ENCODE measurements at places on chromosomes 3 and 15.

- peak; percentile 51 for DNase-seq
Observed at GRCh38 chr15:91632176-91632575, 221.3 kb upstream of the SLCO3A1 start.

- no peak for DNase-seq
Observed at GRCh38 chr15:72078887-72079286, 39.1 kb downstream of the MYO9A start.

DNA sequence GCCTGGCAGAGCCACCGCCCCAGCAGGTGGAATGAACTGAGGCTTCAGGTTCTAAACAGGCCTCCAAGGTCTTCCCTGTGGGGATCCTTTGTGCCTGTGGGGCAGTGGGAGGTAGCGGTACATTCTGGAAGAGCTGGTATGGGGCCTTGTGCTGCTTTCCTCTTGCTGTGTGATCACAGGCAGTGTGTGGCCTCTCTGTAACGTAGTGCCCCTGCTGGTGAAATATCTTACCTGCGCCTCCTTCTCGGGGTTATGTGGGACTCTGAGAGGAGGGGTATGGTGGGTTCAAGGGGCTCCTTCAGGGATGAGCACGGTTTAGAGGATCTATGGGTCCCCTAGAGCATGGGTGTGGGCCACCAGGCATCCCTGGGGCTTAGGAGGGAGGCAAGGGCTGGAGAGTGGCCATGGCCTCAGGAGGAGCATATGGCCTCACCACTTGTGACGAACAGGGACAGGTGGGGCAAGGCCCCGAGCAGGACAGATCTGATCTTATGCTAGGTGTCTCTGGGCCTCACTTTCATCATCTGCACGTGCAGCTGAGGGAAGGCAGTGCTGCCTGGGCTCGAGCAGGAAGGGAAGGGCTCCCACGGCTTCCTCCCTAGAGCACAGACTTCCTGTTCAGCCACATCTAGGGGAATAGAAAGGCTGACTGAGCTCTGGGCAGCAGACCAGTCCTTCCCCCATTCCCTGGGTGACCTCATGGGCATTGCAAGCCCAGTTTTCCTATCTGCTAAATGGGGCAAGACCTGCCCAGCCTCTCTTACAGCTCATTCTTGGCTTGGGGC lies 1.9 kb upstream of the ALS2CL start:
- no peak for DNase-seq

DNA sequence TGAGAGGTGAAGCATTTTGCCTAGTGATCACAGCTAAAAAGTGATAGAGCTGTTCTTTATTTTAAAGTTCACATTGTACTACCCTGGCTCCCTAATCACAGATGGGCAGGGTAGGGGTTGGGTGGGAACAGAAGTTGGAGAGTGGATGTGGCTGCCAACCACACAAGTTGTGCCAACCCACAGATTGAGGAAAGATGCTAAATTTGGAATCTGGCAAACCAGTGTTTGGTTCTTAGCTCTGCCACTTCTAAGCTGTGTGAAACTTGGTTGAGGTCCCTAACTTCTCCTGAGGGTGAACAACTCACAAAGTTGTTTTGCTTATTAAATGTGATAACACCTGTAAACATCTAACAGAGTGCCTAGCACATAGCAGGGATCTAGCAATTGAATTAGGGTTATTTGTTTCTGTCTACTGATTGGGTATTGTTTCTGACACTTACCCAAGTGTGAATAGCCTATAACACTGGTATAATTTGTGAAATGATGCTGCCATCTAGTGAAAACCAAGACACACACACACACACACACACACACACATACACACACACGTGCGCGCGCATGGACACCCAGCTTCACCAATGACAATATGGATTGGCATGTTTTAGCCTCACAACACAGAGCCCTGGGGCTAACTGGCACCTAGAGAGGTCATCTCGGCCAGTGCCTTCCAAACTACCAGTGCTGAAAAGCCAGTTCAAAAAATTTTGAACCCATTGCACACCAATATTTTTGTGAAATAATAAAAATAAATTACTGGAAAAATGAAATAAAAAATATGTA lies 25.3 kb downstream of the ADGRG7 start:
- DNase-seq: no peak

DNA sequence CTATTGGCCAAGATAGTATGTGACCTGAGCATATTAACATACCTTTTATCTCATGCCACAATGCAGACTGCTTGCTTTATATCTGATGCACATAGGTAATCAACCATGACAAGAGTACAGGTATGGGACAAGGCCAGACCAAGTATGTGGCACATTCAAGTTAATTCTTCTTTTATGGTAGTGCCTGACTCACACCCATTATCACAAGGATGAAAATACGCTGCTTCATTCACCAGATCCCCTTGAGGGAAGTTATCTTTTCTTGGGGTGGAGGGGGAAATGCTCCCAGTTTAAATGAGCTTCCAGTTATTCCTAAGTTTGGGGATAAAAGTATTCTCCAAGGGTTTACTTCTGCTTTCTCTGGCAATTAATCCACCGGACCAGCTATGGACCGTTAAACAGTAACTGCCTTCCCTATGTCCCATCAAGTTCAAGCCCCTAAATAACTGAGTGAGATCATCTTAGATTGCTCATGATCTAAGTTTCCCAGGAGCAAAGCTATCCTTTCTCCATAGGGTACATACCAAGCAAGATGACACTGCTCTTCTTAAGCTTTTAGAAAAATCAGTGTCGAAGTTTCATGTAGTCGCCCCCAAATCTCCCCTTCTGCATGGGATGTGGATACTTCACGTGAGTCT lies 1.9 kb downstream of the COL8A1 start:
- no peak for DNase-seq

- no peak for DNase-seq
Observed at GRCh38 chr15:39156166-39156565, 424.7 kb upstream of the THBS1 start.

GRCh38 chr3:172125963-172126457 lies 86.6 kb downstream of the FNDC3B start:
- DNase-seq: no peak

DNA sequence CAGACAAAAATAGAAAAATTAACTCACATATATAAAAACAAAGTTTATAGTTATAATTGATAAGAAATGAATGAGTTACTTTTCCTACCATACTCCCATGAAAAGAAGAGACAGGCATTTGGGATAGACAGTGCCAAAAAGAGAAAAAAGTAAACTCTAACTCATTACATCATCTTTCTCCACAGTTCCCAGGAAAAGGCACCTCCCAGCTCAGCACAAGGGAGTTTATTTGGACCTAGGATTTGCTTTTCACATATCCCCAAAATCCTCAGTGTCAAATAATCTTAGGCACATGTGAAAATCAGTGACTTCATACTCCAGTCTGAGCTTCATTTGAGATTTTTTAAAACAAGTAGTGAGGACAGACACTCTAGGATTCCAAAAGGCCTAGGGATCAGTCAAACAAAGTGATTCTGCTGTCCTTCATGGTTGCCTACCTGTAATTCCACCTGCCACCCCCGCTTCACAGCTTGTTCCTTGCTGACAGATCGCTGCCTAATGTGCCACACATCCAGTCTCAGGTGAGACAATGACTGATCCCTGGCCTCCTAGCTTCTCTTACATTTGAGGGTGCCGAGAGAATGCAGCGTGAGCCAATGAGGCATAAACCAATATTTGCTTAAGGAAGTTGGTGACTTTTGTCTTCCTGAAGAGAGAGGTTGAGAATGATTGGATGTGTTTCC lies 573.7 kb downstream of the TBL1XR1 start:
- DNase-seq: no peak

DNA sequence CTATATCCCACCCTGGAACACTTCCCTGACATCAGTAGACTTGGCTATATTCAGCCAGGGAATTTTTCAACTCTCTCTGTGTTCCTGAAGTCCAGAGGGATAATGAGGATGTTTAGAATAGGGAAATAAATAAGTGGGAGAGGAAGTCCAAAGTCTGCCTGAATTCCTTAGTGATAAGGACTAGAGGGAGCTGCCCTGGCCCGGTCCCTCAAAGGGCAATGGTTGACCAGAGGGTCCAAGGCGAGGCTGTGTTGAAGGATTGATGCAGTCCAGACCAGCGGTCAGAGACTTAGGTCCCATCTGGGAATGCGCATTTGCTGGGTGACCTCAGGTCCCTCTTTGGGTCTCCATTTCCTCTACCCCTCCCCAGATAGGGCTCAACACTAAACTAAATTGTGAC lies 7.9 kb downstream of the VIPR1 start:
- DNase-seq: no peak

GRCh38 chr3:118863731-118864322 lies 170.8 kb downstream of the IGSF11 start:
- DNase-seq: no peak

DNA sequence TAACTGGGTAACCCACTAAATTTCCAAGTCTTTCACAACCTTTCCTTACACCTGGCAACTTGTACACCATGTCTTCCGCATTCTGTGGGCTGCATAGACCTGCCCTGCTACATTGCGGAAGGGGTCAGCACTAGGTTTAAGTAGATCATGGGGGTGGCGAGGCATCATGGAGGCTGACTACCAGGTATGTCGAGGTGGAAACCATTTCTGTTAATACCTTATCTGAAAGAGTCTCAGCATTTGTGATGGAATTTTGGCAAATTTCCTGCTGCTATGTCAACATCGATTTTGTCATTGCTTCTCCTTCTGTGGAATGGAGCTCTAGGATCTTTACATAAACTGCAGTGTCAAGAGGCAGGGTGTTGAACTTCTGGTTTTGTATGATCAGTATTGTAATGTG lies 187.2 kb downstream of the GHSR start:
- no peak for DNase-seq

- peak; percentile 15 for DNase-seq
Observed at GRCh38 chr3:187679638-187680396, 9.6 kb upstream of the SST start.

DNA sequence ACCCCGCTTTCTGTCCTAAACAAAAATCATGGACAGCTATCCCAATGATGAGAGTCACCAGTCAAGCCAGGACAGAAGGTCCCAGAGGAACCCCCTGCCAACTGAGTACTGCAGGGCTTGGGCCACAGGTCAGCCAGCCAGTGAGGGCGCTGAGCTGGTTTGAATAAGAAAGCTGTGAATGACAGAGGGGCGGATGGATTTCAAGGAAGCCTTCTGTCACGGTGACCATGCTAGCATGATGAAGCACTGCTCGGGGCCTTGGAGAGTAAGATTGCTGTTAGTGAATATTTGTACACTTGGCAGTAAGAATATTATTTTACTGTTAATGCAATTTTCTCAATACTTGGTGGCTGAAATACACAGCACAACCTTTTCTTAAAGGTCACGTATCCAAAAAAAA lies 734.0 kb upstream of the NR2F2 start:
- DNase-seq: no peak

DNA sequence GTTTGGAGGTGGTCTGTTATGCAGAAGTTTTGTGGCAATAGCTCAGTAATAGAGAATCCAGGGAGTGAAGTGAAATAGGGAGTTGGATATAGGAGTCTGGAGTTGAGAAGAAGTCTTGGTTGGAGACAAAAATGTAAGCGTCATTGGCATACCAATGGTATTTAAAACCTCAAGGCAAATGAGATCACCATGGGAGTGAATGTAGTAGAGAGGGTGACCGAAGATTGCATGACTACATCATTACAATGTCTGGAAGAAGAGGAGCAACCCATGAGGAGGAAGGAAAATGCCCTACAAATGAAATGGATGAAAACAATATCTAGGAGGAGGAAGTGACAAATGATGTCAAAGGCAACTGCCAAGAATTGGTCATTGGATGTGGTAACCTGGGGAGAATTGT lies 54.4 kb downstream of the CNTN4 start:
- DNase-seq: no peak

GRCh38 chr15:30956216-30957124 lies 35.0 kb downstream of the MTMR10 start:
- DNase-seq: no peak

DNA sequence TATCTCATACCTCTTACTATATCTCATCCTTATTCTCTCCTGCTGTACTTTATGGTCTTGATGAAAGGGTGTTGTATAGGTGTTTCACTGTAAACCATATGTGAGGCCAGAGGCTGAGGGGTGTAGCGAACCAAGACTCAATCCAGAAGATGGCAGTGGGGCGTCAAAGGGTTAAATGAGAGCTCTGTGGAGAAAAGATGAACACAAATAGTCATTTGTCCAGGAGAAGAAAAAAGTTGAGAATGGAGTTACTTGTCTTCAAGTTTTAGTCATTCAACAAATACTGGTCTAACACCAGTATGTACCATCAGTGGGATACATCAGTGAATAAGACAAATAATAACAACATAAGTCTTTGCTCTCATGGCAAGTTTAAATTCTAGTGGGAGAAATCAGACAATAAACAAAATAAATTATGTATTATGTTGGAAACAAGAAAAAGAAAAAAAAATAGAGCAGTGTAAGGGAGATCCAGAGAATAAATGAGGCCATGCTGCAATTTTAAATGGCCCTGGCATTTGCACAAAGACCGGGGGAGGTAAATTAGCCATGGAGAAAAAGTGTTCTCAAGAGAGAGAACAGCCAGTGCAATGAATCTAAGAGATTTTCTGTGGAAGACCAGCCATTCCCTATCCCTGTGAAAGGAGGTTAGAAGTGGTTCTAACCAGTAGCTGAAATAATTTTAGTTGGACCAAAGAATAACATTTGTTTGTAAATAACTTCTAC lies 77.0 kb upstream of the UMPS start:
- DNase-seq: no peak

- peak; percentile 55 for DNase-seq
Observed at GRCh38 chr3:159763011-159763601, 225.5 kb upstream of the IL12A start.

GRCh38 chr3:184603151-184604030 lies 41.8 kb downstream of the EPHB3 start:
- no peak for DNase-seq

- DNase-seq: no peak
Observed at GRCh38 chr15:58805095-58805494, 34.0 kb downstream of the MINDY2 start.

- DNase-seq: no peak
Observed at GRCh38 chr3:49591615-49592014, 37.3 kb downstream of the BSN start.

DNA sequence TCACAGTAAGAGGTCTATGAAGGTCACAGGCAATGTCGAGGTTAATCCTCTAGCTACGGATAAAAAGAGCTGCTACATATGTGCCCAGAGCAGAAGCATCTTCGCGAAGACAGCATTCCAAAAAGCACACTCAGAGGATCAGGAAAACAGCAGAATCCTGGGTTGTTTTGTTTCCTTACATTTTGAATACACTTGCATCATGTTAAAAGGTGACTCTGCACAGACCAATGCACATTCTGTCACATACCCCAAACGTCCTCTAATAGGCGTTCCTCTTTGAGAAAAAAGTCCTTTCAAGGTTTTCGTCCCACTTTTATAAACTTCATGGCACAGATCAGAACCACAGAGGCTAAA lies 52.7 kb downstream of the VGLL4 start:
- DNase-seq: no peak

GRCh38 chr3:142086581-142087090 lies 62.7 kb downstream of the TFDP2 start:
- no peak for DNase-seq

GRCh38 chr3:113277414-113277813 lies 66.1 kb downstream of the BOC start:
- DNase-seq: no peak
